ENCODE measurements at places on chromosomes 1 and 21.

- no peak for DNase-seq
These were observed 7.6 kb downstream of the MAN1C1 start for GRCh38 chr1:25624156-25624555.

DNA sequence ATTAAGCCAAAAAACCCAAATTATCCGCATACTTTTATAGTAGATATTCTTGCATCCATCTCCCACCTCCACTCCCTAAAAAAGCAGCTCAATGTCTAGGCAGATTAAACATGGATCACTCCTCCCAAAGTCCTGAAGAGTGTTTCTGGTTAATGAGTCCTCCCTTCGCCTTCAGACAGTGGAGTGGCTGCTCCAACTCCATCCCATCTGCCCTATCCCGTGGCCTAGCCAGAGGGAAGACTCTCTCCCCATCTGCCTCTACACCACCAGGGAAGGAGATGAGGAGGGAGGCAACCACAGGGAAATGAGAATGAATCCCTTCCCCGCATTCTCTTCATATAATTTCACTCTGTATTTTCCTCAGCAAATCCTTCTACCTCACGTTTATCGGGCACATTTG is 103.8 kb downstream of the SLC45A1 start:
- DNase-seq: no peak

- DNase-seq: no peak
These were observed 37.3 kb downstream of the NENF start for GRCh38 chr1:212470059-212470458.

GRCh38 chr1:151984313-151984956 is 9.2 kb downstream of the S100A10 start:
- no peak for DNase-seq

DNA sequence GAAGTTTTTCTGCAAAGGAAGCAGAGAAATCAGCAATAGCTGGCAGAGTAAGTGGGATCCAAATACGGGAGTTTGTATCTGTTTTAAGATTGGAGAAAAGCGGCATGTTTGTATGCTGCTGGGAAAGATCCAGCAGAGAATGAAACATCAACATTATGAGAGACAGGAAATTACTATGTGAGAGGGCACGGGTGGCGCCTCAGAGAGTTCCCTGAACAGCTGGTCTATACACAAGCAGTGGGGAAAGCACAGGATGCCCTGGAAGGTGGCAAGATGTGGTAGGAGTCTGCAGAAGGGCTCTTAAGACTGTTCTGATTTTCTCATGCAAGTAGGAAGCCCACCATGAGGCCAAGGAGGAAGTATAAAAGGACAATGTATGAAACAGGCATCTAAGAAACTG is 130.4 kb downstream of the RERE start:
- DNase-seq: no peak

DNA sequence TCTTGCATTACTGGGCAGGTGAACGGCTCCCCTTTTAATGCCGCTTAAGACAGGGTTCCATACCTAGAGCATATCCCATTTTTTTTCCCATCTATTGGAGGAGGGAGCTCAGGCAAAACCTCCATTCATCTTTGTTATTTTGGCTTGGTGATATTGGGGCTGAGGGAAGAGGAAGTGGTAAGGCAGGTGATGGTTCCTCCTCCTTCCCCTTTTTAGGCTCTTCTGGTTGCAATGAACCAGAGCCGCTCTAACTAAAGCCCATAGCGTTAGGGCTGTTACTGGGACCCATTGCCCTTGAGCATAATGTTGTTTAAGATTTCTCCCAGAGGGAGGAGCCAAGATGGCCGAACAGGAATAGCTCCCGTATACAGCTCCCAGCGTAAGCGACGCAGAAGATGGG is 21.1 kb downstream of the PYHIN1 start:
- DNase-seq: no peak

DNA sequence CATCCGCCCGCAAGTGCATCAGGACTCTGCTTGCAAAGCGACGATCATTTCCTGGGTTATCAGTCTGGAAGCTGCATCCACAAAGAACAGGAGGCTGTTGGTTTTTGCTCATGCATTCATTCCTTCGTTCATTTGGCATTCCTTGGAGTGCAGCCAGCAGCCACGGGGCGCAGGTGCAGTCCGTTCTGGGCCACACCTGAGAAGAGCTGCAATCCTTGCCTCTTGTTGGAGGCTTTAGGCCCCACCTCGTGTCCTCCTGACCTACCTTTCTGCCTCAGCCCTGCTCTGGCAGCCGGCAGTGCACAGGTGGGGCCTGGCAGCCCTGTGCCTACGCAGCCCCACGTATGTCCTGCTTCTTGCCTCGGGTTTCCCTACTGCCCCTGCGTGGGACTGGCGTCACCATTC is 19.6 kb upstream of the C2CD2 start:
- DNase-seq: no peak

GRCh38 chr1:24162201-24162600 is 19.3 kb upstream of the IL22RA1 start:
- DNase-seq: no peak

DNA sequence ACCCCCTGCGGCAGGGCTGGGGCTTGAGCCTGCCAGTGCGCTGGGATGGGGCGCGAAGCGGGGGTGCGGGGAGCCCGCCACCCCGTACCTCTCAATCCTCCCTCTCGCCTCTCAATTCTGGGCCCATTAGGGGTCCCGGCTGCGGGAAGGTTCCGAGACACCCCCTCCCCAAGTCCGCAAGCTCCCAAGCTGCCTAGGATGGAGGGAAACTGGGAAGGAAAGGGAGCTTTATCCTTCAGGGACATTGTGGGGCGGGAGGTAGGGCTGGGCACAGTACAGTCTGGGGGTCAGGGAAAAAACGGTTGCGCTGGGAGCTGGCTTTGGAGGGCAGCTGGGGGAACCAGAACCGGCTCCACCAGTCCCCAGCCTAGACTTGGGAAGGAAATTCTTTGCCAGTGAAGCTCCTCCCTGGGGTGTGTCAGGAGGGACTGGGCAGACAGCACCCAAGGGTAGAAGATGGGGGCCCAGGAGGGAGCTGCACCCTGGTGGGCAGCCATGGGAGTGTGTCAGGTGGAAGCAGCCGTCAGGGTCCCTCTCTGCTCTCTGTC is 904 bp downstream of the GJB3 start:
- no peak for DNase-seq

GRCh38 chr21:41953831-41954653 is at the start of gene C2CD2:
TSS of gene C2CD2 (minus strand) at chr21:41954018. CDS start at chr21:41953648, 370 bp downstream.
- no peak for DNase-seq

DNA sequence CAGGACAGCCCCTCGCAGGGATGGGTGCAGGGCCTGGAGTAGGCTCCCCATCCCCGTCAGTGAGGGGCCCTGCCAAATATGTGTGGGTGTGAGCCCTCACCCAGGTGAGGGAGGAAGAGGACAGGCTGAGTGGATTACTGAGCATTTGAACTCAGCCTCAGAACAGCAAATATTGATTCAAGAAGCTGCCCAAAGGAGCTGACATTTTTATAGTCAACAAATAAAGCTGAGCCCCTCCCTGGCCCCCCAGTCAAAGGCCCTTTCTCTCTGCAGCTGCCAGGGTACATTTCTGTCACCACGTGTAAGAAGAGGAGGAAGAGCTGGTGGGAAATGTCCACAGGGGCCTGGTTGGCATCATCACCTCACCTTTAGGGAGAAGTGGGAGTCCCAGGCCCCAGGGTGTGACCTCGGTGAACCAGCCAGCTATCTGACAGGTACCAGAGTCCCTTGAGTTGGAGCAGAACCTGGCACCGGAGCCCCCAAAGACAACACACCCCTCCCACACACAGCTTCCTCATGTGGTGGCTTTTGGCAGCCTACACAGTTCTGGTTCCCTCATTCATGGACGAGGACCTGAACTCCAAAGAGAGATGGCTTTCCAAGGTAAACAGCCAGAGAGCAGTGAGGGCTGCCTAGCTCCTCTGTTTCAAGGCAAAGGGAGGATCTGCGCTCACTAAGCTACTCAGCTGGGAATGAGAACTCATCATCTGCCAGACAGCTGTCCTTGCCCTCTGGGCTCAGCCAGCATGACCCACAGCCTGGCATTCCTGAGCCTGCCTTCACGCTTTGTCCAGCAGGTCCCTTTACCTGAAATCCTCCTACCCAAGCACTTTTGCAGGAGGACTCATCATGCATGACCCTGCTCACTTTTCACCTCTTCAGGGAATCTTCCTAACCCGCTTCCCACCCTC is 43.0 kb upstream of the TENT5C start:
- DNase-seq: no peak

GRCh38 chr1:32205401-32206370 is at the start of gene IQCC:
TSS of gene IQCC (plus strand) at chr1:32205671. CDS start at chr1:32205682, 11 bp downstream.
- peak; percentile 59 for DNase-seq

DNA sequence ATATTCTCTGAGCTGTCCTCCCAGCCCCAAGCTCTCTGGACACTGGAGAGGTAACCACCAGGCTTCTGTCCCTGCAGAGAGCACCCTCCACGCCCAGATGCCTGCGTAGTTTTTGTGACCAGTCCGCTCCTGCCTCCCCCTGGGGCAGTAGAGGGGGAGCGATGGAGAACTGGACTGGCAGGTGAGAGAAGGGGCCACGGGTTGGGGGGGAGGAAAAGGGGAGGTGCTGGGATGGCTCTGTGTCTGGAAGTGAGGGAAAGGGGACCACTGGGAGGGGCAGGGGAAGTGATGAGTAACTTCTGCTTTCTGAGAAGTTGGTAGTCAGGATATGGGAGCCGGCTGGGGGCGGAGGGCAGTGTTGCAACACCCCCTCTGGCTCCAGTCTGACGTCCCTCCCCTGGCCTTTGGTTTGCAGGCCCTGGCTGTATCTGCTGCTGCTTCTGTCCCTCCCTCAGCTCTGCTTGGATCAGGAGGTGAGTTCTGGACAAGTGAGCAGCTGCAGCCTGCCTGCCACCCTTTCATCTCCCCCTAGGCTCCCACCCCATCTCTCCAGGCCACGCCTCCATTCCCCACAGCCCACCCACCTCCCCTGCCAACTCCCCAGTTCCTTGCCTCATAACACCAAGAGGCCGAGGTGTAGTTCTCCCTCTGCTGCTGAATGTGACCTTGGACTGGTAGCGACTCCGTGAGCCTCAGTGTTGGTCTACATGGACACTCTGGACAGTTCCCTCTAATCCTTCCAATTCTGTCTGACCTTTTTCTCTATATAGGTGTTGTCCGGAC is 3.1 kb downstream of the ADAMTSL4 start:
- no peak for DNase-seq

- no peak for DNase-seq
These were observed 27.2 kb downstream of the RCC2 start for GRCh38 chr1:17412093-17412870.

All from activated CD8-positive, alpha-beta memory T cell treated with anti-CD3 and anti-CD28 coated beads for 1 hour (primary cell).